Nephron progenitor cell (in vitro differentiated cells): ENCODE measurements at places on chromosomes 7 and 10.

DNA sequence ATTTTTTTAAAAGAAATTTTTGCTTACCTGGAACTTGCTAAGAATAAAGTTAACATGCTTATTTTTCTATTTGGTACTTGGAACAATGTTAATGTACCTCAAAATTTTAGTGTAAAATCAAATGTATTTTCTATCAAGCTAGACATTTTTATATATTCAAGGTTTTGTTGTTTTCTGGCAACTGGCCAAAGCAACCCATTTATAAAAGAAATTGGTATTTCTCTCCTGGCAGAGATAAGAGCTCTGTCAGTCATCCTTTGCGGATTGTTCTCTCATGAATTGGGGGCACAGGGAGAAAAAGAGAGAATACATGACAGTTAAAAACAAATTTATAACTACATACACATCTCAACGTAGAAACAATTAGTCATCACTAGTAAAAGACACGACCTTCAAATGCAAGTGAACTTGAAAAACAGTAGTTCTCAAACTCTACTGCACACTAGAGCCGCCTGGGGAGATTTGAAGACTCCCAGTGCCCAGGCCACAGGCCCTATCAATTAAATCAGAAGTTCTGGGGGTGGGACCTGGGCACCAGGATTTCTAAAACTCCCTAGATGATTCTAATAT lies 152.4 kb upstream of the LAMB4 start:
- no peak for DNase-seq

GRCh38 chr10:14491811-14492210 lies 161.1 kb upstream of the FRMD4A start:
- DNase-seq: no peak

DNA sequence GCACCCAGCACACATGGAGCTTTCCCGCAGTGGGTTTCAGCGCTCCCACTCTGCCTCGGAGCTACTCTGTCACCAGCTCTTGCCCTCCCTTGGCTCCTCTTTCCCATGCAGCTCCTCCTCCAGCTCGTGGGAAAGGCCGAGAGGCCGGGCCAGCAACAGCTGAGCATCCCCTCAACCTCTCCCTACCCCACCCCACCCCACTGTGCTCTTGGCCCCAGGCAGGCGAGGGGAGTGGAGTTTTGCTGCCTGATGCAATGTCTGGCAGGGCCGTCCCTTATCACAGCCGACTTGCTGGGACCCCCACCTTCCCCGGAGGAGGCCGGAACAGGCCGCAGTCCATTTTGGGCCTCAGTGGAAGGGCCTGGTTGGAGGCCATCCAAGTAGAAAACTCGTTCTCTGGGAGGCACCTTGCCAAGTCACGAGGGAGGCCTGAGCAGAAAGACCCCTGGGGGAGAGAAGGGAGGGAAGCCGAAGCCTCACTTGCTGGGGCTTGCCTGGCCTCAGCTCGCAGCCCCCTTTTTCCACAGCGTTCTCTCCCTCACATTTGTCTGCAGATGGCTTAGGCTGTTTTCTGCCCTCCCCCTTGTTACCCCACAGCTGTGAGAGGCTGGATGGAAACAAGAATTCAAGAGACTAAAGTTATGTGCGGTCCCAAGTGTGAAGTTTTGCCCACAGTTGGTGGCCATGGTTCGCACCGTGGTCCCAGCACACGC lies 35.3 kb downstream of the CHST3 start:
- DNase-seq: peak; percentile 42

DNA sequence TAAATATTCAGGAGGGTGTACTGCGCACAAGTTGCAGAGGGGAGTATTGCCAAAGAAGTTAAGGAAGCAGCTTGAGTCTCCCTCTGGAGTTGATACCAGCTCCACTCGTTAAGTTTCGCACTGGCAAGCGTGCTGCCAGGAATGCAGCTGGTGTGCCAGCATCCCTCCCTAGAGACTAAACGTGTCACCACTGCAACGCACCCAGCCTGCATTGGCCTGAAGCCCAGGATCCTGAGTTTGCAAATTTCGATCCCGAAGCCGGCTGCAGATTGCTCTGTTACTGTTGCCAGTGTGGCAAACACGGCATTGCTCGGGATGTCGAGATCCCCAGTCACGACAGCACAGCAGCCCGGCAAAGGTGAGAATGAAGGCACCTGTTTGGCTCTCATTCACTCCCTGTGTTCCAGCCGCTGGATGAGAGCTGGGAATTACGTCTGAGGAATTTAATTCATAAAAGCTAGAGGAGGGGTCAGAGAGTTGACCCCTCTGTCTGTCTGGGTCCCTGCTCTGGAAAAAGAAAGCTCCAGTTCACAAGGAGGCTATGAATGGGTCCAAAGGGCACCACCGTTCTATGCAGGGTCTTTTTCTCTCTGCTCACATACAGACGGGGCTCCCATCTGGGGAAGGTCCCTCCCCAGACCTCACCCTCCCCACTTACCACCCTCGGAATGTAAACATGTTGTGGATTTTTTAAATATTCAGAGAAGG lies 61.0 kb downstream of the NRP1 start:
- no peak for DNase-seq

DNA sequence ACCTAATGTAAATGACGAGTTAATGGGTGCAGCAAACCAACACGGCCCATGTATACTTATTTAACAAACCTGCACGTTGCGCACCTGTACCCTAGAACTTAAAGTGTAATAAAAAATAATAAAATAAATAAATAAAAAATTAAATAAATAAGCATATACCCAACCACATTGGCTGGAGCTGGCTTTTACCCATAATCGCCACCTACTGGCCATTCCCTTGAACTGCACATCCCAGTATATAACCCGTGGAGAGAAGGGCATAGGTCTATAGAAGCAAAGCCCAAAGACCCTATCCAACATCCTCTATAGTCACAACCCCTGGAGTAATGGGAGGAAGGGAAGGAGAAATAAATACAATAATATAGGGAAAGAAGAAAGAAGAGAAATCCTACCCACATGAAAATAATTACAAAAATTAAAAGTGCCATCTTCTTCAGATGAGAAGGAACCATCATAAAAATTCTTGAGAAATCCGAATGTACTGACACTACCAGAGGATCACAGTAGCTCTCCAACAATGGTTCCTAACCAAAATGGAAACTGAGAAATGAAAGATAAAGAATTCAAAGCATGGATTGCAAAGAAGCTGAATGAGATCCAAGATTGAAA lies 65.6 kb downstream of the TWIST1 start:
- DNase-seq: peak; percentile 13

DNA sequence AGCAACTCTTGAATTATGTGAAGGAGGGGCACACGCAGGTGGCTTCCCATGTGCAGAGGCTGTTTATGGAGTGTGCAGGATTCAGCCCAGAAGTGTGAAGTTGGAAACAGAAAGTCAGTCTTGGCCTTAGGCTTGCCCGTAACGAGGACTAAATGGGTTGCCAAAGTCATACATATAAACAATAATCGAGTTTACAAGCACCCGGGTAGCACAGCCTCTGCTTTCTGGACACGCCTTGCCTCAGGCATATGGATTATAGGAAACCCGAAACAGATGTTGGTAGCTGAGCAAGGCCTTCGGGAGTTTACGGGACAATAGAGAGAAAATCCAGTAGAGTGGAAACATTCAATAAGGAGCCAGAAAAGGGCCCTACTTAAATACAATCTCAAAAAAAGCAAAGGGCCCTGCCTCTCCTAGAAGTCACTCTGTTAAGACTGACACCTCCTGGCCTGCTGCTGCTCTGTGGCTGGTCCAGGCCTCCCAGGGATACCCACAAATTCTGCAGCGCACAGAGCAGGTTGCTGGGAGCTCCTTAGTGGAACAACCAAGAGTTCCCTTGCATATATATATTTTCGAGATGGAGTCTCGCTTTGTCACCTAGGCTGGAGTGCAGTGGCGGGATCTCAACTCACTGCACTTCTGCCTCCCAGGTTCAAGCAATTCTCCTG lies 48.5 kb downstream of the SMKR1 start:
- no peak for DNase-seq

- DNase-seq: no peak
Measured at GRCh38 chr7:152617056-152617455, 58.9 kb downstream of the XRCC2 start.

DNA sequence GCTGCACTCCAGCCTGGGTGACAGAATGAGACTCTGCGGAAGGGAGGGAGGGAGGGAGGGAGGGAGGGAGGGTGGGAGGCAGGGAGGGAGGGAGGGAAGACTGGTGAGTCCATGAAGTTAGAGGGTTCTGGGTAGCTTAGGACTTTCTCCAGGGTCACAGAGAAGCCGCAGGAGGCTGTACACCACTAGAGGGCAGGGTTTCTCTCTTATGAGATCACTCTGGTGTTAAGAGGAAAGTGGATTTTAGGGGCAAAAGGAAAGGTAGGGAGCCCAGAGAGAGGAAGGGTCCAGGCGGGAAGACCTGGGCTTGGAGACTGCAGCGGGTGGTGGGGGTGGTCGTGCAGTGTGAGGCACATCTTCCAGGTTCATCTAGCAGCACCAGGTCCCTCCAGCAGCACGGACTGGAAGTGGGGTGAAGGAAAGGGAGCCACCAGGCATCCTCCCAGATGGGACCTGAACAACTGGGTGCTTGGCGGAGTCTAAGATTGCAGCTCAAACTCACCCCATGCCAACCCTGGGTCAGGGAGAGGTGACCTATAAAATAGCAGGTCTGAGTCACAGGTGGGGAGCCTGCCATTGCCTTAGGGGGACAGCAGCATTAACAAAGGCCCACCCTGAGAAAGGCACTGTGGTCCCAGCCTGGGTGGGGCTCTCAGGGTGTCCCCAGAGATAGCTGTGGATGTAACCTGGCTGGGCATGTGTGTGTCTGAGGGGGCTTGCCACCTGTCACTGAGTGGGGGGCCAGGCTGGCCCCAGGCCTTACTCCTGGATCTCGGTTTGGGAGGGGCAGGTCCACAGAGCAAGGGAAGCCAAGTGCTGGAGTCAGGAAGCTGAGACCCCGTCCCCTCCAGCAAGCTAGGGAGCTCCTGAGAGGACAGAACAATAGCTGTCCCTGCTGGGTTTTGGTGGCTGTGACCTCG lies 48.5 kb upstream of the SLC29A3 start:
- peak; percentile 63 for DNase-seq

DNA sequence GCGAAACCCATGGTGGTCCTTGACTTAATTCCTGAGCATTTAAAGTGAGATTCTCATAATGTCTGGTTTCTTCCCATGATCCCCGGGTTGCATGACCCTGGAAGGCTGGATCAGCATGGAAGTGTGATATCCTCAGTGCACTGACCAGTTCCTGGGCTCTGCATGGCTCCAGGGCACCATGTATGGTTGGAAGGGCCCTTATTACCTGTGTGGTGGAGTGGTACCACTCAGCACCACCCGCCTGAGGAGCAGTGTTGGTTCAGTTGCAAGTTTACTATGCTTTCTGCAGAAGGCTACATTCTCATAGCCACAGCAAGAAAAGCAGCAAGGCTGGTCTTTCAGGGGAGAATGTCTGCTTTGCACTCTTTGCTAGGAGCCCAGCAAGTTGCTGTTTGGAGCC lies 325.7 kb upstream of the MKI67 start:
- DNase-seq: no peak

GRCh38 chr10:69492091-69492745 lies 41.0 kb downstream of the TSPAN15 start:
- DNase-seq: no peak

DNA sequence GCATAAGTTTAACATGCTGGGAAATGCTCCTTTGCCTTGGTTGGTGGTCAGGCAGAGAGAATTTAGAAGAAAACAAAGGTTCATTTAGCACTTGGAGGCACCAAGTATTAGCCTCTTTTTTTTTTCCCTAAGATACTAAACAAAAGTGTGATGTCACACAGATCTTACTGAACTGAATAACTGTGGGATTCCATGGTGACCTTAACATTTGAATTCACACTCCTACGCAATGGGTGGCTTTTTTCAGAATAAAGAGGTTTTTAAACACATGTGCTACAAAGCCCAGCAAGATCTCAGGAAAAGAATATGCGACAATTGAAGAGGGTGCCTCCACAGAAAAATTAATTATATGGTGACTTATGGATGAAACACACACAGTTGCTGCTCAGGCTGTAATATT lies 133.4 kb upstream of the ABCB5 start:
- no peak for DNase-seq

- peak; percentile 30 for DNase-seq
Measured at GRCh38 chr10:123136221-123136805, 543 bp downstream of the HMX3 start.

- DNase-seq: no peak
Measured at GRCh38 chr10:86954681-86955500, 2.5 kb downstream of the MMRN2 start.

DNA sequence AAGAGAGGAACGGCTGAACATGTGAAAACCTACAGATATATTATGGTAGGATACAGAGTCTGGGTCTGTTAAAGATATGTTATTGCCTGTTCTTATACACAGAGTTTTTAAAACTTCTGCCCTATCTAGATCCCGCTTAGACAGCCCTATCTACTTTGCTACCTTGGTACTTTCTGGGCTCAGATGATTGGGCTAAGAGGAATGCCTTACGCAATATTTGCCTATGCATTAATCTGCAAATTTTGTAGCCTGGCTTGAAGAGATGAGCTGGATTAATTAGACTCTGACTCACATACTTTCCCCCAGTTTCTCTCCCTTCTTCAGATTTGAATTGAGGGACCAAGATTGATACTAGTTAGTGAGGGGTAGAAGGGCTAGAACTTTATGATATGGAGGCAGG lies 33.6 kb upstream of the A1CF start:
- no peak for DNase-seq

- DNase-seq: no peak
Measured at GRCh38 chr7:120981888-120982615, 6.5 kb upstream of the CPED1 start.

DNA sequence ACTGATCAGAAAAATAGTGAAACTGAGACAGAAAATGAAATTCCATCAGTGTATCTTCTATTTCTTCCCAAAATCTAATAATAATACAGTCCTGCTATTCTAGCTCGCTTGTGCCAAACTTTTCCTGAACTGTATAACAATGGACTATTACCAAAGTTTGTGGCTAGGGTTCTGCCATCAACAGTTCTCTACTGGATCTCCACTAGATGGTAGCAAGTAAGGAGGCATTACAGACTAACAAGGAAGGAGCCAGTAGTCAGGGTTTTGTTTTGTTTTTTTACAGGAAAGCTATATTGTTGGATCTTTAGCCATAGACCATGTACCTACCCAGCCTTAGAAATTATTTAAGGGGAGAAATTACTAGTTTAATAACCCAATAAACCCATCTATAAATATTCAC lies 10.8 kb downstream of the MTERF1 start:
- no peak for DNase-seq
